CD4-positive, CD25-positive, alpha-beta regulatory T cell (primary cell): ENCODE measurements at places on chromosomes 12 and 14.

DNA sequence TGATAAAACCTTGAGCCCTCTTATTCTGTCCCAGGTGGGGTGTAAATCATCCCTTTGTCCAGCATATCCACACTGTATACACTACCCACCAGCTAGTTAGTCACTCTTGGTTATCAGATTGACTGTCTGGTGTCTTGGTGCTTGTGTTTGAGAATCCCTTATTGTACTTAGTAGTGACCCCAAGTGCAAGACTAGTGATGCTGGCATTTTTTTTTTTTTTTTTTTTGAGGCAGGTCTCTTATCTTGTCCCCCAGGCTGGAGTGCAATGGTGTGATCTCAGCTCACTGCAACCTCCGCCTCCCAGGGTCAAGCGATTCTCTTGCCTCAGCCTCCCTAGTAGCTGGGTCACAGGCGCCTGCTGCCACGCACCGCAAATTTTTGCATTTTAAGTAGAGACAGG lies 5.8 kb downstream of the VRK1 start:
- no peak for DNase-seq

GRCh38 chr14:59254911-59255545 lies 66.6 kb downstream of the DAAM1 start:
- DNase-seq: no peak

DNA sequence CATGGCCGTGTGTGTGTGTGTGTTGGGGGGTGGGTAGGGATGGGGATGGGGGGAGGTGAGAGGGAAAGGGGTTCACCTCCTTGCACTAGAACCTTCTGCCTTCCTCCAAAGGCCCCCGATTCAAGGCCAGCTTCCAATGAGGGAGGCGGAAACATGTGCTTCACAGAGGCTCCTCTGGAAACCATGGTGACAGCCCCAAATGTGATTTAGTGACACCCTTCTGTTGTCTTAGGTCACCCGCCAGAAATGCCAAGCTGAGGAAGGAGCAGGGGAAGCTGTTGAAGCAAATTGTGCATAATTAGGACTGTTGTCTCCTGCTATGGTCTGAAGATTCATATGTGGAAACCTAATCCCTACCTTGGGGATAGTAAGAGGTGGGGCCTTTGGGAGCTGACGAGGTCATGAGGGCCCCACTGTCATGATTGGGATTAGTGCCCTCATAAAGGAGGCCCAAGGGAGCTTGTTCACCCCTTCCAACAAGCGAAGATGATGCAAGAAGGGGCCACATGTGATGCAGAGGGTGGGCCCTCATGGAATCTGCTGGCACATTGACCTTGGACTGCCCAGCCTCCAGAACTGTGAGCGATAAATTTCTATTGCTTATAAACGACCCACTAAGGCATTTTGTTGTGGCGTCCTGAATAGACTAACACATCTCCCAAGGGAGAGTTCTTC lies 95.2 kb downstream of the AACS start:
- no peak for DNase-seq

- DNase-seq: no peak
Observed at GRCh38 chr12:96770219-96771102, 136.6 kb upstream of the NEDD1 start.

- DNase-seq: no peak
Observed at GRCh38 chr14:33249233-33249820, 310.6 kb downstream of the NPAS3 start.

GRCh38 chr12:105823810-105824209 lies 314.9 kb downstream of the NUAK1 start:
- DNase-seq: no peak

DNA sequence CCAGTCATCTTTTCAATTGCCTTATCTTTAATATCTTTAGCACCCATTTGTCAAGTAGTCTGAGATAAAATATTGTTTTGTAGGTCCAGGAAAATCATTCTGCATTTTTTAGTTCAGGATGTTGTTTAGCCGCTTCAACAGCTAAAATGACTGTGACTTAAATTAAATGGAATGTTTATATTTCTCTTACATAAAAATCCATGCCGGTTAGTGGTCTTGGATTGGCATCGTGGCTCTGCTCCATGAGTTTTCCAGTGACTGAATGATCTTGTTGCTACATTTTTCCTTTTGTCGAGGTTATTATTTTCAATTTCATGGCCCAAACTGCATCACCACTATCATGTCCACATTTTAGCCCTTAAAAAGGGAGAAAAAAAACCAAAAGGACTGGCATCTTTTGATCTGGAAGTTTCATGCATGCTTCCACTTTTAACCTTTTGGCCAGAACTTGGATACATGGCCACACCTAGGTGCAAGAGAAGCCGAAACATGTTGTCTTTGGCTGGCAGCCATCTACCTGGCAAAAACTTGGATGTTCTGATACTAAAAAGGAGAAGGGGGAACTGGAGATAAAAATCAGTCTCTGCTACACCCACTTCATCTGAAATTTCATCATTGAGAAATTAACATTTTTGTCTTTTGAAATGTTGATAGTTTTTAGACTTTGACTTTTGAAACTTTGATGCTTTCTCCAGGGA lies 142.4 kb downstream of the OTOGL start:
- DNase-seq: no peak

GRCh38 chr12:84186433-84186832 lies 726.2 kb downstream of the SLC6A15 start:
- DNase-seq: no peak

DNA sequence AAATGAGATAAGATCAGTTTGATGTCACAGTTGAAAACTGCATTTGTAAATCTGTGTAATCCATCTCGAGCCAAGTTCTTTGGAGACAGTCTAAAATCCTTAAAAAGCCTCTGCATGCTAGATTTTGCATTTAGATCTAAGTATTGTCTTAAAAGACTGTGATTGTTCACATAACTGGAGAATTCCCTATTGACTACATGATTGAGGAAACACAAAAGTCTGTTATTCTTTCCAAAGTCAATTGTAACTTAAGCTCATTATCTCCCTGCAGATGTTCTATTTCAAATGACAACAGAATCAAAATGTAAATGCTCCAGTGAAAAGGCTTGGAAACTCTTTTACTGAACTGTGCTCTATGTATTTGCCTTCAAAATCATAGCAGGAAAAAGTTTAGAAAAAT lies 77.8 kb downstream of the MYF5 start:
- no peak for DNase-seq

DNA sequence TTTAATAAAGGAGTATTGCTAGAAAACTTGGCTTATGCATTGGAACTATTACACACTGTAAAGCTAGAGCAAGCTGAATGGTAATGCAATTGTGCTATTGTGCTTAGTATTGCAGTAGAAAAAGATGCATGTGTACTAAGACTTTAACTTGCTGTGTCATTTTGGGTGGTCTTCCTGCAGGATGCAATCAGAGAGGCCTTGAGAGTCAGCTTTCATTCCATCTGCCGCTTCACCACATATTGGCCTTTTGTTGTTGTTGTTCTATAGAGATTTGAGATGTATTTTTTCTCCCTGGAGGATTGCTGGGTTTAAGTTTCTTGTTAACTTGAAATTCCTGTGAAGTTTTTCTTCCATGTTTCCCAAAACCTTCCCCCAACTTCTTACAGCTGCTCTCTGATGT lies 449.7 kb downstream of the TMTC2 start:
- DNase-seq: no peak

- DNase-seq: no peak
Observed at GRCh38 chr12:60308366-60308991, 712.6 kb downstream of the SLC16A7 start.

DNA sequence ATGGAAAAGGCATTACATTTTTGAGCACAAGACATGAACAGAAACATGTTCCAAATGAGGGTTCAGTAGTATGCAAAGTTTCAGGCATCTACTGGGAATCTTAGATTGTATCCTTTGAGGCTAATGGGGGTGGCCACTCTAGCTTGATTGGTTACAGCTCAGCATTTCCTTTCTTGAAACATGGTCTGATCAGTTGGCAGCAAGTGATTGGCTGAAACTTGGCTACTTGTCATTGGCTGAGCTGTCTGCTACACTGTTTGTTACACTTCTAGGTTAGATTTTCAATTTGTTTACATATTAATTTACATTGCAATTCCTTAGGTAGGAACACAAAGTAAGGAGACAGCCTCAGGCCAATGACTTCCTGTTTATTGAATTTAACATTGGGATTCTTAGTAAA lies 918.0 kb upstream of the SEL1L start:
- DNase-seq: no peak

GRCh38 chr12:2498964-2499500 lies 295.7 kb upstream of the FKBP4 start:
- DNase-seq: no peak

DNA sequence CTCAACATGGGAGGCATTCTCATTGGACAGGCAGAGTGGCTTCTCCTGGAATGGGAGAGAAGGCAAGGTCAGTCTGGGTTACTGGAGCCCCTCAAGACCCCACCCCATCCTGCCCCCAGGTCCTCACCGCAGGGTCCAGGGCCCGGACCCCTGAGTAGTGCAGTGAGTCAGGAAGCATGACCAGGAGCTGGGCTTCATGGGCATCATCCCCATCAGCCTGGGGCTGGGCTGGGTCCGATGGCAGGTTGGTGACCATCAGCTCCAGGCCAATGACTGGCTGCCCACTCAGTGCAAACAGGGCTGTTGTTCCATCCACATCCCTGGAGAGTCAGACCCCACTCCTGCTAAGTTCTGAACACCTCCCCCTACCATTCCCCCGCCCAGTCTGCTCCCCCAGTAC lies 13.1 kb downstream of the ITGA7 start:
- DNase-seq: no peak
